Stomach (tissue), 19 donors: ENCODE measurements at places on chromosomes 16 and 17. TPM values are rescaled to one million over a fixed set of nuclear protein-coding genes. Genes with fewer than 3 reads are reported as not detected.
A peak's percentile ranks its signal among the peaks of the same experiment; 100 is the strongest.

FAM20A gene
- total RNA-seq, result 81.3 TPM

KIAA0513 gene
- 36.8 TPM for total RNA-seq

CES5A gene
- not detected for total RNA-seq

DBNDD1 gene
- total RNA-seq, result not detected

CIBAR2 gene
- total RNA-seq, result 54.0 TPM

TEX14 gene
- not detected for total RNA-seq

RNF40 gene
- 59.4 TPM for total RNA-seq

NPW gene
- total RNA-seq, result 0.55 TPM

SP6 gene
- not detected for total RNA-seq

KRT39 gene
- total RNA-seq, result not detected

DNA sequence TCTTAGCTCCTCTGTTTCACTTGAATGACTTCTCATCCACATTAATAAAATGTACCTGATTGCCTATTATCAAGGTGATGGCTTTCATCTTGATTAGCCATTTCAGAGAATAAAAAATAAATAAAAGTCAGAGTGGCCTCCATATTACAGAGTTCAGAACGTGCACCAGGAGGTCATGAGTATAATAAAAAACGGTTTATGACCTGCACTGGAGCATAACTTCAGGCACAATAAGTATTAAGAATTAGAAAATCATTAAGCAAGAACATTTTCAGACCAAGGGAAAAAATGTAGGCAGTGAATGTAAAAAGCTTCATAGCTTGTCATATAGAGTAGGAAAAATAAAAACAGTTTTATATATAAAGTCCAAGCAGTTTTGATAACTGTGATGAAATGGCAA lies 11.4 kb downstream of the METTL9 start:
- no peak overlapping the region for H3K4me3 ChIP-seq
- H3K27ac ChIP-seq, result peak overlapping the region; percentile 24
- no peak for DNase-seq
- H3K4me1 ChIP-seq, result peaks cover 37% of the 10 kb centered on the region
- H3K27me3 ChIP-seq, result no peaks in the 10 kb centered on the region

DNA sequence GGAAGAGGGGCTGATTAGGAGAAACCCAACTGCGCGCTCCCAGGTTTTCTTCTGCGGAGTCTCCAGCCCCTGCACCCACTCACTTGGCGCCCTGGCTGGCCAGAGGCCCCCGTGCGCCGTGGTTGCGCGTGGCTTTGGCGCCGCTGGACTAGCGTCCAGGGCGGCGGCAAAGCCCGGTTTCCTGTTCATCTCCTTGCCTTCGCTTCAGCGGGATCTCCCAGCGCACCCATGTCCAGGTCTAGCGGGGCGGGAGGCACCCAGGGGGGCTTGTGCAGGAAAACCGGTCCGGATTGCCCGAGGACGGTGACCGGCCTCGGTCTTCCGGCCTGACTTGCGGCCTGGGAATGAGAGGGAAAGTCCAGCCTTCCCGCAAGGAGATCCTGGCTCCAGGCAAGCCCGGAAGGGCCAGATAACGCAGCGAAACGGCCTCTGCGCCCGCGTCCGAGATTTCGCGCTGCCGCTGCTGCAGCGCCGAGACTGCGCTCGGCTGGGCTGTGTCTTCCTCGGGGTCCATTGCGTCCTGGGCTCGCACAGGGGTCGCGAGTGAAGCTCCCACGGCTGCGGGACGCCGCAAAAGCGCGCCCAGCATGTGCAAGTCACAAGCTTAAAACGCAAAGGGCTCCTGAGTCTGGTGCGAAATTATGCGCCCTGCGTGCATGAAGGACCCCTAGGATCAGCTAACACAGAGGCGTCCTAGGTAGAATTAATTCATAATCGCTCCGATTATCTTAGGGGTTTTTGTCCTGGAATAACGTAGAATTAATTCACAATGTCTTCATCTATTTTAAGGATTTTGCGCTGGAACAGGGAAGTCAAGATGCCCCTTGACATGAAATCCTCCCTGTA lies 5.7 kb downstream of the FOXF1 start:
- DNase-seq, result peak; percentile 47
- peaks cover 41% of the 10 kb centered on the region for H3K4me1 ChIP-seq
- peak overlapping the region; percentile 99 for H3K27ac ChIP-seq
- no peaks in the 10 kb centered on the region for H3K36me3 ChIP-seq

DNA sequence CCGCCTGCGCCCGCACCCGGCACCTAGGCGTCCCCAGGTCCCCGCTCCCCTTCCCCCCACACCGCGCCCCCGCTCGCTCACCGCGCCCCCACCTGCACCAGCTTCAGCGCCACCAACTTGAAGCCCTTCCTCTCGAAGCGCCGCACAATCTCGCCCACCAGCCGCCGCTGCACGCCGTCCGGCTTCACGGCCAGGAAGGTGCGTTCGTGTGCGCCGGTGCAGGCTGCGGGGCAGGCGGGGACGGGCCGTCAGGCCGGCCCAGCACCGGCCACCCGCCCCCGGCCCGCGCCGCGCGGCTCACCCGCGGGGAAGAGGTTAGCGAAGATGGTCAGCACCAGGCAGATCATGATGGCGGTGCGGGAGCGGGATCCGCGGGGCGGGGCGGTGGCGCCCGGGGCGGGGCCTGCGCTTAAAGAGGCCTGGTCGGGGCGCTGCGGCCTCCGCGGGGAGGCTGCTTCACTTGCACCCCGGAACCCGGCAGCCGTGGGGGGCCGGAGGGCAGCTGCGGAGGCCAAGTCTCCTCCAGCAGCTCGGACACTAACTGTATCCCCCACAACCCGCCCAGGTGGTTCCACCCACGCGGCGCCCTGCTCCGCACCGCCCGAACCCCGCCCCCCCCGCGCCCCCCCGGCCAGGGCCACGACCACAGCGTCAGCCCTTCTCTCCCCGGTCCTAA lies at the start of gene NME3:
Gene NME3, minus strand, starts transcription at position 356 of the 676 bp plus-strand sequence. Its CDS starts 9 bp downstream, at position 347.
- DNase-seq, result peak; percentile 89
- no peaks in the 10 kb centered on the region for H3K27me3 ChIP-seq
- H3K4me1 ChIP-seq, result peaks cover 62% of the 10 kb centered on the region
- H3K4me3 ChIP-seq, result peak within 1 kb of the TSS; percentile 91
- peaks cover 53% of the 10 kb centered on the region for H3K36me3 ChIP-seq

- peaks cover 66% of the 10 kb centered on the region for H3K4me1 ChIP-seq
- peak overlapping the region; percentile 89 for H3K27ac ChIP-seq
- H3K36me3 ChIP-seq, result peaks cover 6% of the 10 kb centered on the region
- peaks cover 63% of the 10 kb centered on the region for H3K27me3 ChIP-seq
Measured at GRCh38 chr17:72123530-72124437, 3.0 kb downstream of the SOX9 start.

- peaks cover 16% of the 10 kb centered on the region for H3K36me3 ChIP-seq
- H3K27ac ChIP-seq, result peak overlapping the region; percentile 32
- DNase-seq, result no peak
- H3K4me1 ChIP-seq, result peaks cover 29% of the 10 kb centered on the region
Measured at GRCh38 chr16:87457061-87457611, 35.7 kb downstream of the ZCCHC14 start.

DNA sequence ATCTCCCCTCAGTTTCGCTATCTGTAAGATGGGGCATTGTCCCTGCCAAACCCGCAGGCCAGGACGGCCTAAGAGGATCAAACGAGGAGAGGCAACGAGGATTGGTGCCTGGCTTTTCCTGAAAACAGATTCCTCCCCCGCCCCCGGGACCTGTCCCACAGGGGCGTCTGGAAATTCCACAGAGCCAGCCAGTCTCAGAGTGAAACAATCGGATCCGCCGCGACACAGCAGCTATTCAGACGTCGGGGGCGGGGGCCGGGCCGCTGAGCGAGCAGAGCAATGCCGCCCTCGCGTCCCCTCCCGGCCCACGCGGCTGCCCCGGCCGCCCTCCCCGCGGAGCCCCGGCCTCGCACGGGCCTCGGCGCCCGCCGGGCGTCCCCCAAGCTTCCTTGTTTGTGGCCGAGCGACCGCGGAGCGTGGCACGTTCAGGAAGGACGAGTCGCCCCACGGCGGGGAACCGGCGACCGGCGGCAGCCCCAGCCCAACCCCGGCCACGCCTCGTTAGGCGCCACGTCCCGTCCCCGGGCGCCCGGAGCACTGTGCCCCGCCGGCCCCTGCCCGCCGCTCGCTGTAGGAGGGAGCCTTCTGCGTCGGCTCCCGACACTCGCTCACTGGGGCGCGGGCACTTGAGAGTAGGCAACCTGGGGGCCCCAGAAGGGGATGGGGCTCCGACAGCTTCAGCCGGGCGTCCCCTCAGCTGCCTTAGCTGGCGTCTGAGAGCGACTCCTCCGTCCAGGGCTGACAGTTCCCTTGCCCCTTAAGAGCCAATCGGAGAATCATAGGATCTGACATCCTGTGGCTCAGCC lies 29.6 kb upstream of the PHOSPHO1 start:
- H3K27ac ChIP-seq, result peak overlapping the region; percentile 77
- DNase-seq, result peak; percentile 49
- H3K4me1 ChIP-seq, result peaks cover 14% of the 10 kb centered on the region
- H3K36me3 ChIP-seq, result no peaks in the 10 kb centered on the region
- H3K27me3 ChIP-seq, result no peaks in the 10 kb centered on the region

GRCh38 chr16:38941-39892 lies 14.2 kb downstream of the POLR3K start:
- no peaks in the 10 kb centered on the region for H3K4me1 ChIP-seq
- H3K27ac ChIP-seq, result peak overlapping the region; percentile 54
- no peak overlapping the region for H3K4me3 ChIP-seq
- peak; percentile 81 for DNase-seq
- peaks cover 19% of the 10 kb centered on the region for H3K36me3 ChIP-seq
- H3K27me3 ChIP-seq, result no peaks in the 10 kb centered on the region

DNA sequence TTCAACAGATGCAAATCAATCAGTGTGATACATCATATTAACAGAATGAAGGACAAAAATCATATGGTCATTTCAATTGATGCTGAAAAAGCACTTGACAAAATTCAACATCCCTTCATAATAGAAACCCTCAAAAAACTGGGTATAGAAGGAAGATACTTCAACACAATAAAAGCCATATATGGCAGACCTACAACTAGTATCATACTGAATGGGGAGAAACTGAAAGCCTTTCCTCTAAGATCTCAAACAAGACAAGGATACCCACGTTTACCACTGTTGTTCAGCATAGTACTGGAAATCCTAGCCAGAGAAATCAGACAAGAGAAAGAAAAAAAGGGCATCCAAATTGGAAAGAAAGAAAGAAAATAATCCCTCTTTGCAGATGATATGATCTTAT lies 47.1 kb upstream of the NACA2 start:
- no peak overlapping the region for H3K4me3 ChIP-seq
- no peaks in the 10 kb centered on the region for H3K27me3 ChIP-seq
- no peak overlapping the region for H3K27ac ChIP-seq
- no peaks in the 10 kb centered on the region for H3K36me3 ChIP-seq
- H3K4me1 ChIP-seq, result no peaks in the 10 kb centered on the region

- H3K27me3 ChIP-seq, result no peaks in the 10 kb centered on the region
- H3K27ac ChIP-seq, result no peak overlapping the region
- no peak overlapping the region for H3K4me3 ChIP-seq
Measured at GRCh38 chr16:62829607-62830006, 793.4 kb upstream of the CDH8 start.

- no peak for DNase-seq
- no peak overlapping the region for H3K4me3 ChIP-seq
Measured at GRCh38 chr17:50739098-50739497, 19.7 kb downstream of the LUC7L3 start.

DNA sequence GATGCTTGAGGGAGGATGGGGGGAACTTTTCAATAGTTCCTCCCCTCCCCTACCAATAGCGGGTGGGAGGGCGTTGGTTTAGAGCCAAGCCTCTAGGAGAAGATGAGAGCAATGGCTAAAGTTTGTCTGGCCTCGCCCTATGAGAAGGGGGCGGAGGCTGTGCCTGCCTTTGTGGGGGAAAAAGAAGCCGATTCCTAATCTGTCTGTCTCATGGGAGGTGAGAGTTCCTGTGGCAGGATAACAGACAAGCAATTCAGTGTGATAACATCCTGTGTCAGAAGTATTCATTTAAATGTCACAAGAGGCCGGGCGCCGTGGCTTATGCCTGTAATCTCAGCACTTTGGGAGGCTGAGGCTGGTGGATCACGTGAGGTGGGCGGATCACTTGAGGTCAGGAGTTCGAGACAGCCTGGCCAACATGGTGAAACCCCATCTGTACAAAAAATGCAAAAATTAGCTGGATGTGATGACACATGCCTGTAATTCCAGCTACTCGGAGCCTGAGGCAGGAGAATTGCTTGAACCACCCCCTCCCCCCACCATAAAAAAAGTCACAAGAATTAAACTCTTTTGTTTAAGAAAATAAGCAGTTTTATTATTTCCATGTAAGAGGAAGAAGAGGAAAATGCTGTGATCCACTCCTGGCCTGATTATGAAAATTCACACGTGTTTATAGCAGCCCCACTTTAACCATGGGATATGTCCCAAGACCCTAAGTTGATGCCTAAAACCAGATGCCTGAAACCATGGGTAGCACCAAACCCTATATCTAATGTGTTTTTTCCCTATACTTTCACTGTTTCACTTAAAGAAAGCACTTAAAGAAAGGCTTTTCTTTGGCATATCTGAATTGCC lies 1.7 kb downstream of the SLFN5 start:
- H3K27ac ChIP-seq, result peak overlapping the region; percentile 99
- no peaks in the 10 kb centered on the region for H3K36me3 ChIP-seq
- H3K27me3 ChIP-seq, result no peaks in the 10 kb centered on the region

DNA sequence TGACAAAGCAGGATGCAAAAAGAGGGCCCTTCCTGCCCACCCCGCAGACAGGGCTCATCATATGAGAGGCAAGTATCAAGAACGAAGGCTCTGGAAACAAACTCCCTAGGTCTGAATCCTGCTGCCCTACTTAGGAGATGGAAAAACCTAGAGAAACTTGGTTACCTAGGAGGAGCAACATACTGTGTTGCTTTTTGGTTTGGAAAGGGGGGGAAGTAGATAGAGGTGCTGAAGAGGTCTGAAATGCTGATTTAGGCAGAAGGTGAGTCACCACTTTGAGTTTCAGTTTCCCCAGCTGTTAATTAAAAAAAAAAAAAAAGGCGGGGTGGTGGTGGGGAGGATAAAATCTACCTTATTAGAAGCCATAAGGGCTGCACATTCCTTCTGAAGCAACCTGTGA lies 1.5 kb downstream of the N4BP1 start:
- peak overlapping the region; percentile 96 for H3K4me3 ChIP-seq
- H3K4me1 ChIP-seq, result peaks cover 83% of the 10 kb centered on the region
- H3K27ac ChIP-seq, result peak overlapping the region; percentile 96

DNA sequence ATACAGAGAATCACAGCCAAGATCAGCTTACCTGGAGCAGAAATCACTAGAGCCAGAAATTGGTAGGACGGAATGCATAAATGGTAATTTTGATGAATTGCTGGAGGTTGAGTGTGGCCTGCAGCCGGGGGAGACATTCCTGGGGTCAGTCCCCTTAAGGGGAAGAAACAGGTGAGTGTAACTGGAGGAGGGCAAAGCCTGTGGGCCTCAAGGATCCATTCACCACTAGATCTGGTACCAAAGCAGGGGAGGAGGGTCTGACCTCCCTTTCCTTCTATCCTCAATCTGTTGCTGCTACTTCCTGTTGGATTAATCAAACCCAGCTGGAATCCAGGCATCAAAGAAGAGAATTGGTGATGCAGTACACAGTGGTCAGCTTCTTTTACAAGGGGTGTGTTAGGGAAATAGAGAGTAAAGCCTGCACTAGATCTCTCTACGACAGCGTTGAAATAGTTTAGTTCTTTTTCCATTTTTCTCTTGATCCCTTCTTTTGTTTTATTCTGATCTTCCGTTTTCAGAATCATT lies 8.6 kb upstream of the ABCA9 start:
- no peak overlapping the region for H3K4me3 ChIP-seq
- no peaks in the 10 kb centered on the region for H3K4me1 ChIP-seq
- no peaks in the 10 kb centered on the region for H3K36me3 ChIP-seq
- no peak for DNase-seq

- DNase-seq, result no peak
- H3K4me3 ChIP-seq, result no peak overlapping the region
- peaks cover 29% of the 10 kb centered on the region for H3K4me1 ChIP-seq
- no peaks in the 10 kb centered on the region for H3K27me3 ChIP-seq
Measured at GRCh38 chr17:80917716-80918560, 73.7 kb upstream of the CHMP6 start.

- no peak for DNase-seq
- H3K27me3 ChIP-seq, result no peaks in the 10 kb centered on the region
- H3K36me3 ChIP-seq, result no peaks in the 10 kb centered on the region
- H3K27ac ChIP-seq, result no peak overlapping the region
- no peaks in the 10 kb centered on the region for H3K4me1 ChIP-seq
- H3K4me3 ChIP-seq, result no peak overlapping the region
Measured at GRCh38 chr17:27825459-27825858, 25.1 kb upstream of the NOS2 start.
